Ovary (tissue), 10 donors: ENCODE measurements at places on chromosomes 5 and 9. TPM values are rescaled to one million over a fixed set of nuclear protein-coding genes. Genes with fewer than 3 reads are reported as not detected.

Gene ADRB2
- total RNA-seq, result 0.28 TPM

Gene ANXA2R
- 2.2 TPM for total RNA-seq

Gene PCDHGA6
- 8.7 TPM for total RNA-seq

Gene SOHLH1
- not detected for total RNA-seq

Gene ADRA1B
- 3.5 TPM for total RNA-seq

Gene TMEM232
- total RNA-seq, result 2.8 TPM

DNA sequence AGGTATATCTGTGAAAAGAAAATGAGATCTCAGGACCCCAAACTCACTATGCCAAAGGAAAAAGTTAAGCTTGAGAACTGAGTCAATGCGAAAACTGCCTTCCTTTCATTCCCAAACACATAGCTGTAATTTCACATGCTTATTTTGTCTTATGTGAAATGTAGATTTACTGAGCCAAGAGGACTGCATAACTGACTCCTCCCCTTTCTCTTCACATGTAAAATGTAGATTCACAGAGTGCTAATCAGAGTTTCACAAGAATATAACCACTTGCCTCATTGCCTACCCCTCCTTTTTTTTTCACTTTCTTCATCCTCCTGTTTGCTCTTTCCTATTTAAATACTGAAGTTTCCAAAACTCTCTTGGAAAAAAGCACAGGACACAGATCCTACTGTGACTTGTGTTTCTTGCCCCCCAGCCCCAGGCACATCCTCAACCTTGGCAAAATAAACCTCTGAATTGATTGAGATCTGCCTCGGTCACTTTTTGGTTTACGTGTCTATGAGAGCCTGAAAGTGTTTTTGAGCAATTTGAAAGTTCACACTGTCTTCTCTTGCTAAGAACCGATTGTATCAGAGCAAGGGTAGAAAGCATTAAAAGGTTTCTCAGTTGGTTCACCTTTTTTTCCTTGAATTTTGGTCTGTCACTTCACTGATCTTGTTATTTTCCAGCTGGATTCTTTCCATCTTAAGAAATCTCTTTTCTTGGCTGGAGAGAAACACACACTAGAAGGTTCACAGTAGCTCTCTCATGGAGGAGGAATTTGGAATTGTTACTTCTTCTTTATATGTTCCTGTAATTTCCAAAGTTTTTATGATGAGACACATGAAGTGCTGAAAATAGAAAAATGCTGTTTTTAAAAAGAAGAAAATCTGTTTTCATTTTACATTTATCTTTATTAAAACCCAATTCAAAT, 44.8 kb upstream of the SNAPC3 start:
- H3K4me3 ChIP-seq, result no peak overlapping the region
- DNase-seq, result no peak
- H3K27me3 ChIP-seq, result no peaks in the 10 kb centered on the region
- peak overlapping the region; percentile 33 for H3K27ac ChIP-seq
- H3K36me3 ChIP-seq, result no peaks in the 10 kb centered on the region
- H3K4me1 ChIP-seq, result peaks cover 4% of the 10 kb centered on the region

- no peaks in the 10 kb centered on the region for H3K27me3 ChIP-seq
- DNase-seq, result no peak
- H3K27ac ChIP-seq, result no peak overlapping the region
- H3K36me3 ChIP-seq, result no peaks in the 10 kb centered on the region
- H3K4me1 ChIP-seq, result peaks cover 2% of the 10 kb centered on the region
- H3K4me3 ChIP-seq, result no peak overlapping the region
Measured at GRCh38 chr9:88889386-88889785, 101.9 kb upstream of the S1PR3 start.

GRCh38 chr9:14348373-14349145, 34.6 kb upstream of the NFIB start:
- no peaks in the 10 kb centered on the region for H3K27me3 ChIP-seq
- DNase-seq, result no peak
- peak overlapping the region; percentile 47 for H3K4me3 ChIP-seq
- no peaks in the 10 kb centered on the region for H3K36me3 ChIP-seq
- H3K27ac ChIP-seq, result peak overlapping the region; percentile 22
- peaks cover 4% of the 10 kb centered on the region for H3K4me1 ChIP-seq

DNA sequence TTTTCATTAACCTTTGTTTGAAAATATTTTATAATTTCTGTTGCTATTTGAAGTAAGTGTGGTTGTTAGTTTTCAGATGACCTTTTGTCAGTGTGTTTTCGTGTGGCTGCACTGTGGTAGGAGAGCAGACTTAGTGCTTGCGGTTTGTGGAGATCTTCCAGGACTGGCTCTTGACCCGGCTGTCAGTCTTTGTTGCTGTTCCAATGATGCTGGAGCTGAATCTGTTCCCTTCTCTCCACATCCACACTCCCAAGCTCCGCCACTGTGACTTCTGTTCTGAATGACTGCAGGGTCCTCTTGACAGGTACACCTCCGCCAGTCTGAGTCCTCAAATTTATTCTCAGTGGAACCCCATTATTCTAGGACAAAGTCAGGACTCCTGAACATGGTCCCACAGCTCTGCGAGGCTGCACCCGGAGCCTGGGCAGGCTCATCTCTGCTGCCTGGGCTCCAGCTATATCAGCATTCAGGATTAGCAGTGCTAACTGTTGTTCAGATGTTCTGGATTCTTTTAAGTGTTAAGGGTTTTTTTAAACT, 126.0 kb downstream of the WNK2 start:
- DNase-seq, result no peak
- H3K27me3 ChIP-seq, result no peaks in the 10 kb centered on the region
- H3K27ac ChIP-seq, result no peak overlapping the region
- no peaks in the 10 kb centered on the region for H3K4me1 ChIP-seq
- no peak overlapping the region for H3K4me3 ChIP-seq
- H3K36me3 ChIP-seq, result no peaks in the 10 kb centered on the region

DNA sequence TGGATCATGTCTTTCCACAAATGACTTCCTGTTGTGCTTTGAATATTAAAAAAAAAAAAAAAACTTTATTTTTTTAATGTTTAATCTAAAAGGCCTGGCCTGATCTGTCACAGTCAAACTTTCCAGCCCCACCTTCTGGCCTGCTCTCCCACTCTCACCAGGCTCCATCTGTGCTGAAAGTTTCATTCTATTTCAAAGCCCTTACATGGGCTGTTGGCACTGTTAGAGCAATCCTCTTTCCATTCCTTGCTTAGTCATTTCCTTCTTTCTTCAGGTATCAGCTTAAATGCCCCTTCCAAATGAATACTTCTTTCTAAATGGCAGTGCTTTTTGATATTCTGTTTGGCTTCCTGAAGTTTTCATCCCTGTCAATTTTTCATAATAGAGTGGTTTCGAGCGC, 1104.8 kb upstream of the C9orf72 start:
- H3K27me3 ChIP-seq, result no peaks in the 10 kb centered on the region
- no peaks in the 10 kb centered on the region for H3K4me1 ChIP-seq
- H3K4me3 ChIP-seq, result no peak overlapping the region

DNA sequence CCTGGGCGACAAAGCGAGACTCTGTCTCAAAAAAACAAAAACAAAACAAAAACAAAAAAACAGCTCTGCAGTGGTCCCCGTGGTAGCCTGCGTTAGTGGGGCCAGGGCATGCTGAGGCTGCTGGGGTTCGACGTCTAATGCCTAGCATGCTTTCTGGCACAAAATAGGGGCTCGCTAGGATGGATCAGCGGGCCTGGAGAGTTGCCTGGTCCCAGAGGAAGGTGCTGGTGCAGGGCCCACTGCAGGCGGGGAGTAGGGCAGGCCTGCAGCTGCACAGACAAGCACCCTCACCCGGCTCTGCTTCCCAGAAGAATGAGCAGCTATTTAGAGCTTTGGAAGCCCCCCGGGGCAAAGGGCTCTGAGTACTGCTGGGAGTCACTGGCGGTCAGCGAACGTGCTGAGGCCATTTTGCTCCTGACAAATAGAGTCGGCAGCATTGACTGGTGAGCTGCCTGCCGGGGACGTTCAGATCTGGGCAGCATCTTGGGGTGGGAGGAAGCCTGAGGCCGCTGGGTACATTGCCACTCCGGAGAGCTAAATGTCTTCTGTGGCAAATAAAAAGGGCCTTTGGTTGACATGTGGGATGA, 126.7 kb downstream of the OLFM1 start:
- no peaks in the 10 kb centered on the region for H3K36me3 ChIP-seq
- DNase-seq, result no peak
- H3K27me3 ChIP-seq, result no peaks in the 10 kb centered on the region
- H3K4me1 ChIP-seq, result peaks cover 10% of the 10 kb centered on the region

DNA sequence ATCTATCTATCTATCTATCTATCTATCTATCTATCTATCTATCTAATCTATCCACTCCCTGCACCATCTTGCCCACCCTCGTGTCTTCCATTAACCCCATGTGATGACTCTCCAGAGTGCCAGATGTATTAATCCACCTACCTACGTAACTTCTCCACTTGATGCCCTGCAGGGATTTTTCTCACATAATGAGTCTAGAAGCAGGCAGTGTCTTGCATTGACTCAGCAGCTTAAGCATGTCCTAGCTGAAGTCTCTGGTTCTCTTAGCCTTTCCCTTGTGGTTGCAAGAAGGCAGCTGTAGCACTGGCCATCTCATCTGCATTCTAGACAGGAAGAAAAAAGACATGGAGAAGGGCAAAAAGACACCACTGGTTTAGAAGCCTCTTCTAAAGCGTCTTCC, 96.7 kb upstream of the ALDH1B1 start:
- H3K4me1 ChIP-seq, result peaks cover 1% of the 10 kb centered on the region
- no peak overlapping the region for H3K27ac ChIP-seq
- no peak overlapping the region for H3K4me3 ChIP-seq
- no peaks in the 10 kb centered on the region for H3K27me3 ChIP-seq
- no peaks in the 10 kb centered on the region for H3K36me3 ChIP-seq

- no peaks in the 10 kb centered on the region for H3K27me3 ChIP-seq
- no peak overlapping the region for H3K4me3 ChIP-seq
- H3K4me1 ChIP-seq, result peaks cover 21% of the 10 kb centered on the region
- H3K36me3 ChIP-seq, result no peaks in the 10 kb centered on the region
- no peak overlapping the region for H3K27ac ChIP-seq
Measured at GRCh38 chr9:124295159-124295794, 37.5 kb downstream of the NEK6 start.

DNA sequence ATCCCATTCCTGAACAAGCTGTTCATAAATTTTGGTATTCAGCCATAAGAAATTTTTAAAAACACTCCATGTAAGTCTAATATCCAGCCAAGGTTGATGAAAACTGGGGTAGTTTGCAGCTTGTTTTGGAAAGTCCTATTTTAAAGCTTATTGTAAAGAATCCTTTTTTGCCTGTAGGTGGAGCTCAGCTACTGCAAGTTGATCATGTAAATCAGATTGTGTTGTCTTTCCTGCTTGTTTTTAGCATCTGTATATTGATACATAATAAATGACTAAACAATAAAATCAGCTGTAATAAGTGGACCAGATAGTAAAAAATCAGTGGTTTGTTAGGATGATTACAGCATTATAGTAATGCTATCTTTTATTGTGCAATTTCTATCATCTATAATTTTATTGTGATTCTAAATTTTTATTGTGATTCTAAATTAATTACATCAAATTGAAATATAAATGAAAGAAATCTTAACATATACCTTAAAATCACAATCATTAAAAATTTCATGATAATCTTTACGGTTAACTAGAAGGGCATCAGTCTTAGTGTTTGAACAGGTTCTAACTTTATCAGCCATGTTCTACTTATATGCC, 42.4 kb downstream of the CWC27 start:
- DNase-seq, result no peak
- no peaks in the 10 kb centered on the region for H3K36me3 ChIP-seq
- H3K27me3 ChIP-seq, result no peaks in the 10 kb centered on the region
- H3K4me1 ChIP-seq, result no peaks in the 10 kb centered on the region

DNA sequence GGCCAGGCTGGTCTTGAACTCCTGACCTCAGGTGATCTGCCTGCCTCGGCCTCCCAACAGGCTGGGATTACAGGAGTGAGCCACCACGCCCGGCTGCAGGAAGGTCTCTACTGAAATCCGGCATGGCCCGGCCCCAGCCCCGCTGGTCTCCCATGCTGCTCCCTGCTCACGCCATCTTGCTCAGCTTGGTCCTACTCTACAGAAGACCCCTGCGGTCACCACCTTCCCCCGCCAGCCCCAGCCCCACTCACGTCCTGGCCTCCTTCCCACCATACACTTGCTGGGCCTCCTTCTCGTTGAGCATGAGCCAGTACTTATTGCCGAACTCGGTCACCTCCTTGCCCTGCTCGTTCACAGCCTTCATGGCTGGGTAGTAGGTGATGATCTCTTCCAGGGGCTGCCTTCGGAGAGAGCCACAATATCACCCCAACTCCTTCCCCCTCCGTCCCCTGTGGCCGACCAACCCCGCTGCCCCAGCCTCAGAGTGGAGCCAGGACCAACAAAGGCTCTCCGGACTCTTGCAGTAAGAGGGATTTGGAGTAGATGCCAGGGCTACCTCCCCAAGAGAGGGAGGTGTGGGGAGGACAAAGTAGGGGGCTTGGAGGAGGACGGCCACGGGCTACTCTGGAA, 4.0 kb downstream of the PTGES2 start:
- H3K27ac ChIP-seq, result no peak overlapping the region
- no peak overlapping the region for H3K4me3 ChIP-seq
- no peaks in the 10 kb centered on the region for H3K36me3 ChIP-seq
- H3K4me1 ChIP-seq, result peaks cover 4% of the 10 kb centered on the region
- H3K27me3 ChIP-seq, result no peaks in the 10 kb centered on the region

GRCh38 chr9:2676466-2676865, 40.8 kb upstream of the KCNV2 start:
- no peaks in the 10 kb centered on the region for H3K4me1 ChIP-seq
- H3K4me3 ChIP-seq, result no peak overlapping the region
- no peaks in the 10 kb centered on the region for H3K36me3 ChIP-seq
- no peaks in the 10 kb centered on the region for H3K27me3 ChIP-seq
- no peak overlapping the region for H3K27ac ChIP-seq
- DNase-seq, result no peak

DNA sequence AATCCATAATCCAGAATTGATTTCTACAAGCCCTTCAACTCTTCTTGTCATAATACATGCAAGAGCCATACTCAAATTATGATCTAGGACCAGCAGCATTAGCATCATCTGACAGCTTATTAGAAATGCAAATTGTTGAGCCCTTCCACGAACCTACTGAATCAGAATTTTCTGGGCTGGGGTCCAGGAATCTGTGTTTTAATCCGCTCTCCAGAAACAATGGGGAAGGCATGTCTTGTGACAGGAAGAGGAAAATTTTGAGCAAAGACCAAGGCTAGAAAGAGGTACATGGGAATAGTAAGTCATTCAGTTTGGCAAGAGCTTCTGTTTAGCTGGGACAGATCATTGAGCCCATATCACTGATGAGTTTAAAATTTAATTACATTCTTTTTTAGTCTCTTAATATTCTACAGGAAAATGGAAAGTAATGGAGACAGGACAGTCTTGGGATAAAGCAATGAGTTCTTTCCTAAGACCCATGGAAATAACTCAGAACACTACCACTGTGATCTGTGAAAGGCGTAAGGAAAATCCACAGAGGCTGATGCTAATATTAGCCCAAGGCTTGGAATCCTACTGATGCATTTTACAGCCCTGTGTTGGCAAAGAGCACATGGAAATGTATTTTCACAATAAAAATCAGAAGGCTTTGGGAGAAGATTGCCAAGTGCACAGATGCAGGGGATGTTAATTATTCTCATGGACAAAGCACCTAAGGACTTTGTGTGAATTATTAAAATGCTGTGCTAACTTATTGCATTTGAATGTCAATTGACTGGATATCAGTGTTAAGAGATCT, 73.7 kb upstream of the STK32A start:
- H3K4me3 ChIP-seq, result no peak overlapping the region
- no peak overlapping the region for H3K27ac ChIP-seq
- H3K4me1 ChIP-seq, result no peaks in the 10 kb centered on the region
- H3K27me3 ChIP-seq, result no peaks in the 10 kb centered on the region
- DNase-seq, result no peak
